ENCODE measurements at places on chromosomes 7 and 10. TPM values are rescaled to one million over a fixed set of nuclear protein-coding genes. Genes with fewer than 3 reads are reported as not detected.

The RPEL1 gene
- not detected for total RNA-seq

The UPK3B gene
- total RNA-seq: 33.8 TPM

The NACAD gene
- total RNA-seq: 3.9 TPM

The FGL2 gene
- 19.7 TPM for total RNA-seq

The C10orf62 gene
- total RNA-seq: 0.35 TPM

The ATP6V0A4 gene
- not detected for total RNA-seq

The TUBAL3 gene
- total RNA-seq: 0.21 TPM

Data from left cardiac atrium (tissue), 4 donors.